ENCODE measurements at places on chromosomes 2 and 18.

DNA sequence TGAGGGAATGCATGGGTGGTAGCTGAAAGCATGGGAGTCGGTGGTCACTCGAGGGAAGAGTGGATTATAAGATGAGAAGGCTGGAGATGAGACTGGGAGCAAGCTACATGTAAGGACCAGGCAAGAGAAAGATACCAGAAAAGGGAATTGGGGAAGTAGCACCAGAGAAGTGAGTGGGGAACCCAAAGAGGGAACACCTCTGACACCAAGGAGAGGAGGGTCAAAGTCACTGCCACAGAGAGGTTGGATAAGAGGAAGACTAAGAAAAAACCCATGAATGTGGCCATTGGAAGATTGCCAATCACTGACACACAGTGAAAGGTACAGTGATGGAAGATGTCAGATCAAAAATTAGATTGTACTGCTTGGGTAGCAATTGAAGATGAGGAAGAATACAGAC is 473.9 kb downstream of the BCL11A start:
- DNase-seq = no peak

DNA sequence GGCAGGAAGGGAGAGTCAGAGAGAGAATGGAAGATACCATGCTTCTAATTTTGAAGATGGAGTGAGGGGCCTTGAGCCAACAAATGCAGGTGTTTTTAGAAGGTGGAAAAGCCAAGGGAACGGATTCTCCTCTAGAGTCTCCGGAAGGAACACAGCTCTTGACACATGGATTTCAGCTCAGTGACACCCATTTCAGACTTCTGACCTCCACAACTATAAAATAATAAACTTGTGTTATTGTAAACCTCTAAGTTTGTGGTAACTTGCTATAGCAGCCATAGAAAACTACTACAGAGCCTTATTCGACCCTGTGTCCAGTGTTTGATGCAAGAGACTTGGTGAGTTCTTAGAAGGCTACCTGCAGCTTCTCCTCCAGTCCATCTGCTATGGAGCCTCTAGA is 7.8 kb downstream of the IL1F10 start:
- DNase-seq = no peak

DNA sequence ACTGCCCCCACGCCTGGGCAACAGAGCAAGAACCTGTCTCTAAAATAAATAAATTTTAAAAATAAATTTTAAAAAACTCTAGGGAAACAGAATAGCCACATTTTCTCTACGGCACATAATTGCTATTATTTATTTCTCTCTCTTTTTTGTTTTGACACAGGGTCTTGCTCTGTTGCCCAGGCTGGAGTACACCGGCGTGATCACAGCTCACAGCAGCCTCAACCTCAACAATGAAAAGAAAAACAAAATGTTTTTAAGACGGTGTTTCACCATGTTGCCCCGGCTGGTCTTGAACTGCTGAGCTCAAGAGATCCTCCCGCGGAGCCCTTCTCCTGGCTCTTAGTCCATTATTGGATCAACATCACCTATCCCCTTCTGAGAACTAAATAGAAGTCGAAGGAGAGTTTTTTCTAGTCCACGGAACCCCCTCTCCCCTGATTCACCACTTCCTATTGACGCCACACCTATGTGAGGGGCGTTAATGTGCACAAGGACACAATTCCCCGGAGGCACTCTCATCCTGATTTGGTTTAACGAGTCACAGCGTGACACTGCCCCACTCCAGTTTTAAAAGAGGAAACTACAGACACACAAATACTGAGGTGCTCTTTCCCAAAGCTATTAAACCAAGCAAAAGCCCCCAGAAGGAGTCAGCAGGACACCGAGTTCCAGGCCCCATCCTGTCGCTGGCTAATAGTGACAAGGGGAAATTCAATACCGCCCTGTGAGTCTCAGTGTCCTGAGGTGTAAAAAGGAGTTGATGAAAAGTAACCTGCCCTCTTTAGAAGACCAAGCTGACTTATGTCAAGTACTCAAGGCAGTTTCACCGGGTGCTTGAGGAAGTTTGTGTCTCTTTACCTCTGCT is 1.1 kb downstream of the NPC1 start:
- no peak for DNase-seq

- peak; percentile 46 for DNase-seq
Measured at GRCh38 chr2:10331027-10331701, 28.5 kb downstream of the HPCAL1 start.

DNA sequence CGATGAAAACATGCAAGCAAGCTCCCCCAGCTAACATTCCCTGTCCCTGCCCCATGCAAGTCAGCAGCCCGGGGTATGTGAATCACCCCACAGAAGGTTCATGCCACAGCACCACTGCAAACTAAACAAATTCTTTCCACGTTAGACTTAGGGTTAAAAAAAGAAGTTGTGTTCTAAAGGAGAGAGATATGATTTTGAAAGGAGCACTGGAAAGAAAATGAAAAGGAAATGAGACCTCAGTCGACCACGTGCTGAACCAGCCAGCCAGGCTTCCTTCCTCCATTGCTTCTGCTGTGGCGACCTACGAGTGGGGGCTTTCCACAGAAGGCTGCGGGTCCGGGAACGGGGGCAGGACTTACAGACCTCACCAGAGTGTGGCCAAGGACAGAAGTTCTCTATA is 52.0 kb downstream of the ARL4C start:
- no peak for DNase-seq

DNA sequence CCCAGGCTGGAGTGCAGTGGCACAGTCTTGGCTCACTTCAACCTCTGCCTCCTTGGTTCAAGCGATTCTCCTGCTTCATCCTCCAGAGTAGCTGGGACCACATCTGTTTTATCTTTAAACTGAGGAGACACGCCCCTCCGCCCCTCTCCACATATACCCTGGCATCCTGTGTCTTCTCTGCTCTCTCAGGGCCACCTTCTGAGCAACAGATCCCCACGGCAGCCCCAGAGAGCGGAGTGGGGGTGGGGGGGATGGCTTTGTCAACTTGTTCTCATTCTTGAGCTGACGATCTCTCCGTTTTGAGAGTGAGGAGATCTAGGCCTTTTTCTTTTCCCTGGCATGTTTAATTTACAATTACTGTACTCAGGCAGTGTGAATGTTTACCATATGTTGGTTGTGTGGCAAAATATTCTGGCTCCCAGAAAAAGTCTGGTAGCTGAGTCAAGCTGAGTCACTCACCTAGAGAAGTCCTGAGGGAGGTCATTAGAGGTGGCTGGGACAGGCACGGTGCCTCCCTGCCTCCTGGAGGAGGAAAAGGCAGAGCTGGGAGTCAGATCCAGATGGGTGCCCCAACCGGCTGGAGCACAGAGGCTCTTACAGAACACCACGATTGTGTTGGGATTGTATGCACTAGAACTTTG is 19.5 kb upstream of the ID2 start:
- no peak for DNase-seq

- no peak for DNase-seq
Measured at GRCh38 chr2:177247693-177248262, 16.7 kb downstream of the NFE2L2 start.

DNA sequence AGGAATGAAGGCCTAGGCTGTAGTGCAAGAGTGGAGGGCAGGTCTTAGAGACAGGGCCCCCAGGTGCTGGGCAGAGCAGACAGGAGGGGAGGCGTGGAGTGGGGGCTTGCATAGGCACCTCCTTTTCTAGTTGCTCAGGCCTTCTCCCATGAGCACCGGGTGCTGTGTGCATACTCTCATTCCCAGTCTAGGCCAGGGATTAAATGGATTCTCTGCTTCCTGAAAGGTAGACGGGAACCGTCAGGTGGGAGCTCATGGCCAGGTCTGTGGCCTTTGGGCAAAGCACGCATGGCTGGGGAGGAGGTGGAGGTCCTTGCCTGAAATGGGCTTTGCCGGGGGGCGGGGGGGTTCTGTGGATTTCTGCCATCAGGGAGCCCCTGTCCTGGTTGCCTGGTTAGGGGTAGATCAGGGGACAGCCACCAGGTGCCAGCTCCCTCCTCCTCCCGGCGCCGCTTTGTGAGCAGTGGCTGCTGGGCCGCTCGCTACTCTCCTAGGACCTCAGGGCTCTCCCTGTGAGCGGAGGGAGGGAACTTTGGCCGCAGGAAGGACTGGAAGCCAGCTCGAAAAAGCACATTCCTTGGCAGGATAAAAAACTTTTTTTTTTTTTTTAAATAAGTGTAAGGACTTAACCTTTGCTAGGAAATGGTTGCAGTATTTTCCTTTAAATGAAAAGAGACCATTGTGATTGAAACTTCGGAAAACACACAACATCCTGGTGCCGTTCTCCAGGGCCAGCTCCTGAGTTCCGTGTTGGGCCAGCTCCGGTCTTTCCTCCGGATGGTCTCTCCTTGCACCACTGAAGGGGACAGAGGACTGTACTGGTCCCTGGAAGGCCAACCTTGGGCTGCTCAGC is 82.8 kb upstream of the HAAO start:
- DNase-seq = no peak

GRCh38 chr2:235460548-235461047 is 33.2 kb upstream of the AGAP1 start:
- DNase-seq = no peak

- peak; percentile 28 for DNase-seq
Measured at GRCh38 chr2:10659898-10660568, 29.7 kb downstream of the NOL10 start.

DNA sequence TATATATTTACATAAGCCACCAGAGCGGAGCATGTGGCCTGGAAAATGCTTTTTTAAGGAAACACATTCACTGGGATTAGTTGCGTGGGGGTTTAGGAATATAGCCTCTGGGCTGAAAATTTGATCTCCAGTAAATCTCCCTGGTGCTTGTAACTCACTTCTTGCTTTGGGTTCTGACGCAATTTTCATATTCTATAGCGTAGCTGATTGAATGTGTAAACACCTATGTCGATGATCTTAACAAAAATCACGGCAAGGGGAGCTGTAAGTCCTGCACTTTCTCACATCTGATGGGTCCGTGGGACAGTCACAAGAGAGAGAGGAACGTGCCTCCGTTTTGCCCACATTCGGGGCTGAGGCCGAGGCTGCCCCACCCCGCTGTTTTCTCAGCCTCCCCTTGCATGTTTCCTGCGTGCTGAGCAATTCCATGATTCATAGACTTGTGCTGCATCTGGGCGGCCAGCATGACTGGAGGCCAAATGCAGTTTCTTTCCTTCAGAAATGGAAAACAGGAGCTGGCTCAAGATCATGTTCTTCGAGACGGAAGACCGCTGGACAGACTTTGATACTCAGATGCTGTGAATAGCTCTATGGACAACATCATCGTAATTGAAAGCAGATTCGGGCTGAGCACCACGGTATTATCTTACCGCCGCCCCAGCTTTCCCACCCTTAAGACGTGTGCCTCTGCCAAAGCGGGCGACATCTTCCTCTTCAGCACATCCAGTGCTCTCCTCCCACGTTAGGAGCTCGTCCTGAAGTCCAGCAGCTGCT is 109.2 kb downstream of the TMEM18 start:
- DNase-seq = no peak

DNA sequence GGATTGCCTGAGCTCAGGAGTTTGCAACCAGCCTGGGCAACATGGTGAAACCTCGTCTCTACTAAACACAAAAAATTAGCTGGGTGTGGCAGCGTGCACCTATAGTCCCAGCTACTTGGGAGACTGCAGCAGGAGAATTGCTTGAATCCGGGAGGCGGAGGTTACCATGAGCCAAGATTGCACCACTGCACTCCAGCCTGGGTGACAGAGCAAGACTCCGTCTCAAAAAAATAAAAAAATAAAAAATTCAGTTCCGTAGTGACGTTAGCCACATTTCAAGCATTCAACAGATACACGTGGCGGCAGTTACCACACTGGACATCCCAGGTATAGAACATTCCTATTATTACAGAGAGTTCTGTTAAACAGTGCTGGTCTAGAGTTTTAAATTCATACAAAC is 4.5 kb downstream of the KANSL3 start:
- no peak for DNase-seq

DNA sequence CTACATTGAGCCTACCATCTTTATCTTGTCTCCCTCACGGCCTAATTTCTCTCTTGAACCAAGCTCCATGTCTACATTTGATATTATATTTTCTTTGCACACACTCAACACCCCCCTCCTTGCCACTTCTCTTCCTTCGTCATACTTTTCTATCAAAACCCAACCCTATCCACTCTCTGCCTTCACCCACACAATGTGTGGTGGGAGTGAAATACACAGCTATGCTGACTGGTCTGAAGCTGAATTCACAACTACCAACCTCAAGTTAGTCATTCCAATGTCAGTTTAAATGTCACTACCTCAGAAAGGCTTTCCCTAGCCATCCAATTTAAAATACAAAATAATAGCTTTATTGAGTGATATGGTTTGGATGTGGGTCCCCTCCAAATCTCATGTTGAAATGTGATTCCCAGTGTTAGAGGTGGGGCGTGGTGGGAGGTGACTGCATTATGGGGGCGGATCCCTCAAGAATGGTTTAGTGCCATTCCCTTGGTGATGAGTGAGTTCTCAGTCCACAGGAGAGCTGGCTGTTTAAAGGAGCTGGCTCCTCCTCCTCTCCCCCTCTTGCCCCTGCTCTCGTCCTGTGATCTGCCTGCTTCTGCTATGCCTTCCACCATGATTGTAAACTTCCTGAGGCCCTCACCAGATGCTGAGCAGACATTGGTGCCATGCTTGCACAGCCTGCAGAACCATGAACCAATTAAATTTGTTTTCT is 112.1 kb downstream of the DTNB start:
- DNase-seq = peak; percentile 5

DNA sequence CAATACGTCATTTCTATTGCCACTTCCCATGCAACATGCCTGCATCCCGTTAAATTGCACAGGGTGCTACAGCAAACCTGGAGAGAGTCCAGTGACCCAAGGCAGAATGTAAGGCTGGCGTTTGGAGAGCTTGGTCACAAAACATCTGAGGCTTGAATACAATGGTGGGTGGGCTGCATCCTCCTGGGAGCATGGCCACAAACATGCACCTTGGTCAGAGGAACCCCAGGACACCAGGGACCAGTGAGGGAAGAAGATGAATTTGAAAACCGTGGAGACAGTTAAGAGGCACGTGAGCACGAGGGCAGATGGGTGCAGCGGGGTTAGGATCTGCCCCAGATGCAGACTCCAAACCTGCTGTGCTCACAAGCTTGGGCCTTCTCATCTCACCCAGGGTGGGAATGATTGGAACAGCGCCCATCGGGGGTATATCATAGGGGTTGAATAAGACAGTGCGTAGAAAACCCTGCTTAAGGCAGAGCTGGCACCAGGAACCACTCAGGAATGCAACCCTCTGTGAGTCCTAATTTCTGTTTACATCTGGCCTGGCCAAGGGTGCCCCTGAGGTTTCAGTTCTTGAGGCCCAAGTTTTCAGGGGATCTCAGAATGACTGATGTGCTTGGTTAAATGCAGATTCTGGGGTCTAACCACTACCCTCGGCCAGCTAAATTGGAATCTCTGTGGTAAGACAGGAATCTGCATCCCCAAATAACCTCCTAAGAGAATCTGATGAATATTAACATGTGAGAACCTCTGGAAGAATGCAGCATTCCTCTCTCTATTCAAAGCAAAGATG is 97.2 kb downstream of the ARL4C start:
- no peak for DNase-seq

- DNase-seq = no peak
Measured at GRCh38 chr2:219079417-219079816, 18.7 kb upstream of the IHH start.

DNA sequence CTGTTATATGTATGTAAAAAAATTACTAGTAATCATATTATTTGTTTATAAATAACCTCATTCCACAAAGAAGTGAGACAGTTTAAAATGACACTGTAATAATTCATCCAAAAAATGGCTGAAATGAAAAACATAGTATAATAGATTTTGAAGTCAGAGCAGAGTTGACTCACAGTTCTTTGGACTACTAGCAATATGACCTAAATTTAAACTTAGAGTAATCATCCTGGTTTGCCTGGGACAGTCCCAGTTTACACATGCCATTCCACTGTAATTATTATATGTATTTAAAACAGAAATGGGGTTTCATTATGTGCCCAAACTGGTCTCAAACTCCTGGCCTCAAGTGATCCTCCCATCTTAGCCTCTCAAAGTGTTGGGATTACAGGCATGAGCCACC is 48.3 kb downstream of the CCDC88A start:
- DNase-seq = no peak
